ENCODE measurements at places on chromosomes 1 and 21.

- DNase-seq, result no peak
Observed at GRCh38 chr1:37495875-37496274, 18.7 kb downstream of the MEAF6 start.

- DNase-seq, result no peak
Observed at GRCh38 chr1:150764617-150765101, 919 bp downstream of the CTSS start.

- no peak for DNase-seq
Observed at GRCh38 chr1:44842862-44843655, at the start of gene PTCH2. PTCH2 (minus strand) TSS chr1:44843253; CDS start chr1:44842932, 321 bp downstream.

DNA sequence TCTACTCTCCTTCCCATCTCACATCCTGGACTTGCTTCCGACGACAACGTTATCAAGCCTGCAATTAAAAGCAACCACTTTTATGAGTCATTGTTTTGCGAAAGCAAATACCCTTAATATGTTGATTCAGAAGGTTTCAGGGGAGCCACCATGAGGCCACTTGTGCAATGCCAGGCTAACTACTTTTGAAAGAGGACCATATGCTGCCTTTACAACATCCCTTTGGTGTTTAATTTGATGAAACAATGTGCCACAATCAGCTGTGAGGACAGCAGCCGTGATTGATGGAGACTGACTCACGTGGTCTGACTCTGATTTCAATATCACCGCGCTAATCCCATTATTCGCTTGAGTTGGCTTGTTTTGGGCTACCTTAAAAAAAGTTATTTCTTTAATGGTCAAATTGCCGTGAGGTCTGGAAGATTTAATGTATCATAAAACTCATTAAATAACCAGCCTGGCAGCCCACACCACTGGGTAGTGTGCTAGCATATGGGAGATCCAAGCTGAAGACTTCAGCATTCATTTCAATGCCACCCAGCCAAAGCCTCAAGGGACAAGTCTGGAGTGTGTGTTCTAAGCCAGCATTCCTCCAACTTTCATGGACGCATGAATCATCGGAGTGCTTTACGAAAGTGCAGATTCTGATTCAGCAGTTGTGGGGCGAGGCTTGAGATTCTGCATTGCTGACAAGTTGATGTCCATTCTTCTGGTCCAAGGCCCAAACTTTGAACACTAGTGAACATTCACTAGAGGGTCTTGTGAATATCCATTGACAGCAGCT lies 73.3 kb upstream of the PAXBP1 start:
- DNase-seq, result no peak

DNA sequence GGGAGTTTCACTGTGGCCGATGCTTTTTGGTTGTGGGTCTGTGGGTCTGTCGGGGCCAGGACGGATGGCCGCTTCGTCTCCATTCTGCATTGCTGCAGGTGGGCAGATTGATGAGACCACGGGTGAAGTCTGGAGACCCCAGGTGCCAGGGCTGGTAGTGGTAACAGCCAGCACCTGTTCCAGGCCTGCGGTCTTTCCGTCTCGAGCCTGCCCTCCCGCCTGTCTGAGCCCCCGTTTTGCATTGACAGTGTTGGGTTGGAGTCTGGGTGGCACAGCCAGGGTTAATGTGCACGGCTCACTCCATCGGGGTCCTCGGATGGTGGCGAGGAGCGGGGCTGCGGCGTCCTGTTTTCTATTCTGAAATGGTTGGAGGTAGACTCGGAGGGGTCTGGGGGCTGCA lies 24.2 kb downstream of the PRKCZ start:
- no peak for DNase-seq
